ENCODE measurements at places on chromosomes 6 and 20.

GRCh38 chr6:99066044-99066443 is 118.3 kb upstream of the FBXL4 start:
- DNase-seq, result no peak

- DNase-seq, result no peak
Measured at GRCh38 chr6:127119102-127120022, 891 bp downstream of the RSPO3 start.

DNA sequence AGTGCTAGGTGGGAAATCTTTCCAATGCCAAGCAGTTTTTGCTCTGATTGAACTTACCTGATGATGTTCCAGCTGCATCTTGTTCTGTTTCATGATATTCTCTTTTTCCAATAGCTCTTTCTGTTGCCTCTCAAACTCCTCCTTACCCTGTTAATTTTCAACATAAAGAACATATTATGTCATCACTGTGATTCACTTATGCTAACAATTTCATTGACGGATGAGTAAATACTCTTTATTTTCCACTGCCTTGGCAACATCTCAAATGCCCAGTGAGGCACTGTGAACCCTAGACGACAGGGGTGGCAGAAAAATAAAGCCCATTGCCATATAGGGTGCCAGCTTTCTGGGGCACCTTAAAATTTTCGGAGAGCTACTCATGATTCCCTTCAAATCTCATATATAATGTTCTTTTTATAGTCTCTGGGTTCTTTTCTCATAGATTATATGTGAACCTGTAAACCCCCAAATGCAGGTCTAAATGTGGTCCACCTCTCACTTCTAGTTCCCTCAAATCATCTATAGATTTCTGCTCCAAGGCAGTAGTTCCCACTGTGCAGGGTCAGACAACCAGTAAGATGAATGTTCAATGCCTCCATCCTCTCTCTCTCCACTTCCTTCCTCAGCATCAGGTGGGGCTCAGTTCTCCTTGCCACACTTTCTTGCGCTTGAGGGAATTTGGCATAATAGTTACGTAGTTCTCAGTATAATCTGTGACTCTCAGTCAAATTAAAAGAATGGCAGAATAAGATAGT is 44.1 kb downstream of the NEDD9 start:
- no peak for DNase-seq

- DNase-seq, result no peak
Measured at GRCh38 chr6:8551386-8551785, 116.0 kb upstream of the SLC35B3 start.

GRCh38 chr6:13362412-13362811 is 34.1 kb upstream of the TBC1D7 start:
- DNase-seq, result no peak

DNA sequence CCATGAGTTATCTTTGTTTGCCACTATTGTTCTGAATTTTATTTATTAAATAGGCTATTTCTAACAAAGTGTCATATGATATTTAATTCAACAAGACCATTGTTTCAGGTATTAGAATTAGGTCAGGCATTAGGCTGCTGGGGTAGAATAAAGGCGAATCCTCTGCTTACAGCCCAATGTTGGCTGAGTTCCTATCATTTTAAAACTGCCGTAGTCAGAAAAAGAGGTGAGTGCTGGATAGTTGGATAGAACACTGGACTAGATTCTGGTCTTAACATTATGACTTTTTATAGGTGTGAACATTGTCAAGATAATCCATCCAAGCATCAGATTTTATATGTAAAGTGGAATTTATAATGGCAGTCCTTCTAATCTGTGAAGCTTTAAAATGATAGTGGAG is 6.3 kb downstream of the RIMS1 start:
- no peak for DNase-seq

GRCh38 chr20:21514553-21515251 is 838 bp upstream of the NKX2-2 start:
- no peak for DNase-seq

DNA sequence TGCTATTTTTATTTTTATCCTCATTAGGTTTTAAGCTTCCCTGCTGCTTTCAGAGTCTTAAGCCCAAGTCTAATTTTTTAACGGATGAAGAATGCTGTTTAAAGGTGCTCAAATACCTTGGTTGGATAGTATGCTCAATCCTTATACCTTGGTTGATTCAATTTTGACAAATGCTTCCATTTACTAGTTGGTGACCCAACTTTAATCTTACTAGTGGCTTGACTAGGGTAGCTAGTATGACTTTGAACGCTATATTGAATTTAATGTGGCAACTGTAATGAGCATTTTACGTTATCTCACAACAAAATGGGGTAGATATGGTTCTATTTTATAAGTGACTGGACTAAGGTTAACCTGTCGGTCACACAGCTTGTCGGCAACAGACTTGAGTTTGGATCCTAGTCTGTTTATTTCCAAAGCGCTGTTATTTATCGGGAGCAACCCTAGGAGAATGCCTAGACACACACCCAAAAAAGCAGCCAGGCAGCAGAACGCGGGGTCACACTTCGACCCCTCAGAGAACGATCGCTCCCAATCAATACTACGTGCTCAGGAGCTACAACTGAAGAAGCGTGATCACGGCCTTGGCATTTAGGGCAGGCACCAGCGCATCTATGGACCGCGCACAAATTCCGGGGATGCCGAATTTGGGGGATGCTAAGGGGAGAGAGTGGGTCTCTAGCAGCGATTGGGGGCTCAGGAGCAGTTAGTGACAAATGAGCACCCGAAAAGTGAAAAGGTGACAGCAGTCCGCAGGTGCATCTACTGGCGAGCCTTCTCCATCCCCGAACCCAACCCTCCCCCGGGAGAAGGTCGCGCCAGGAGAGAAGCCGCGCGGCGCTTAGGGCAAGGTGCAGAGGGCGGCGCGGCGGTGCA is 586 bp upstream of the ALDH5A1 start:
- no peak for DNase-seq

- DNase-seq, result no peak
Measured at GRCh38 chr6:145271040-145271439, 464.3 kb downstream of the EPM2A start.

- no peak for DNase-seq
Measured at GRCh38 chr6:24883618-24884017, 52.1 kb downstream of the RIPOR2 start.

GRCh38 chr6:45538641-45539547 is 161.2 kb upstream of the SUPT3H start:
- no peak for DNase-seq

All from NCI-H774 (cell line).